ENCODE measurements at places on chromosomes 7 and 10. TPM values are rescaled to one million over a fixed set of nuclear protein-coding genes. Genes with fewer than 3 reads are reported as not detected.

GRCh38 chr10:108425283-108425964, 1260.9 kb upstream of the SORCS1 start:
- DNase-seq: no peak

- no peak for DNase-seq
Observed at GRCh38 chr10:114940735-114941134, 2.7 kb downstream of the TRUB1 start.

The SUFU gene
- total RNA-seq: 8.1 TPM

- peak; percentile 18 for DNase-seq
Observed at GRCh38 chr7:130037703-130038102, 13.5 kb downstream of the ZC3HC1 start.

The SVOPL gene
- total RNA-seq: 0.05 TPM

- DNase-seq: no peak
Observed at GRCh38 chr7:36210291-36210922, 57.4 kb downstream of the EEPD1 start.

GRCh38 chr7:1936531-1937251, 266.6 kb downstream of the ELFN1 start:
- no peak for DNase-seq

DNA sequence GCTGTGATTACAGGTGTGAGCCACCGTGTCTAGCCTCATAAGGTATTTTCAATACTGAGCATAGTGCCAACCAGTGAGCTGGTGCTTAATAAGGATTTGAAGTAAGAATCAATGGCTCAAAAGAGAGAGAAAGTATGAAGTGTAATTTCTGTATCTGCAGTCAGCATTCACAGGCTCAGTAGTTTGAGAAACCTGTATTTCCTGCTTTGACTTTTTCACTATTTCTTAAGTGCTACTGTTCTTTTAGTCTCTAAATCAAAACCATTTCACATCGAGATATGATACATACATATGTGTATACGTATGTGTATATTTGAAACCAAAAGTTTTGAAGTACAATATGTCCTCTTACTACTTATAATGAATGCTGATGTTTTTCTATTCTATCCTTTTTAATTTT, 189.9 kb downstream of the PPP1R9A start:
- no peak for DNase-seq

DNA sequence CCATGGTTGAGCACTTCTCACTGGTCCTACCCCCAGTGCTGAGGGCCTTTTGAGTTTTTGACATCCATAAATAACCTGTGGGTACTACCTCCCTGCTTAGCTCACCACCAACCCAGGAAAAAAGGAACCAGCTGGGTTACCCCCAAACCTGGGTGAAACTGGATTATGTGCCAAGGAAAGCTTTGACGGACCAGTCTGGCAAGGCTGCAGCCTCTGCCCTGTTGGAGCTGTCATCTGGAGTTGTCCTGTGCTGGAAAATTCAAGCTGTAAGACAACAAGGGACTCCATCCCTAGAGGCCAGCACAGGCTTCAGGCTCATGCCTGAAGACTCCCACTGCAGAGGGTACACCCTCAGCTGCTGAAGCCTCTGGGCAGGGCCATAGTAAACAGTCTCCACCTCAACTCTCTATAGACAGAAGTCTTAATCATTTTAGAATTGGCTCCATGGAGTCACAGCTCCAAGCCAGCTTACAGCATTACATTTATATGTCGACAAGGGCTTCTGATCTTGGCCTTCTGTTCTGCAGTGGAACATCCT, 115.5 kb upstream of the AFAP1L2 start:
- no peak for DNase-seq

- DNase-seq: no peak
Observed at GRCh38 chr7:106774768-106775551, 90.1 kb upstream of the PIK3CG start.
